T-helper 17 cell (primary cell): ENCODE measurements at places on chromosomes 2 and 18. TPM values are rescaled to one million over a fixed set of nuclear protein-coding genes. Genes with fewer than 3 reads are reported as not detected.

CTAGE1 gene
- not detected for total RNA-seq

- DNase-seq = no peak
Observed at GRCh38 chr2:226274143-226274542, 525.5 kb downstream of the IRS1 start.

DNA sequence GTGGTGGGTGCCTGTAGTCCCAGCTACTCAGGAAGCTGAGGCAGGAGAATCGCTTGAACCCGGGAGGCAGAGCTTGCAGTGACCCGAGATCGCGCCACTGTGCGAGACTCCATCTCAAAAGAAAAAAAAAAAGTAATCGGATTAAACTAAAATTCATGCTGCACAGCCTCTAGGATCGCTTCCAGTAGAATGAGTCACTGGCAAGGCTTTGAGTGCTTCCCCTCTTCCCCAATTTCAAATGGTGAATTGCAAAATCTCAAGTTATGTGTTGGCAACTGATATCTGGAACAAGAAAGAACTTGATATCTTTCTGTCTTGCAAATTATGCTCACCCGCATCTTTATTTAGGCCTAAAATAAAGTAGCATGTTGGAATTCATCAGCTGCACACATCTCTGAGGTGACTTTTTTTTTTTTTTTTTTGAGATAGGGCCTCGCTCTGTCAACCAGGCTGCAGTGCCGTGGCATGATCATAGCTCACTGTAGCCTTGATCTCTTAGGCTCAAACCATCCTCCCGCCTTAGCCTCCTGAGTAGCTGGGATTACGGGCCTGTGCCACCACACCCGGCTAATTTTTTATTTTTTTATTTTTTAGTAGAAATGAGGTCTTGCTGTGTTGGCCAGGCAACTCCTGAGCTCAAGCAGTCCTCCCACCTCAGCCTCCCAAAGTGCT is 12.7 kb downstream of the TTC39C start:
- DNase-seq = no peak

GRCh38 chr2:218863021-218863520 is 3.5 kb downstream of the WNT6 start:
- no peak for DNase-seq

DNA sequence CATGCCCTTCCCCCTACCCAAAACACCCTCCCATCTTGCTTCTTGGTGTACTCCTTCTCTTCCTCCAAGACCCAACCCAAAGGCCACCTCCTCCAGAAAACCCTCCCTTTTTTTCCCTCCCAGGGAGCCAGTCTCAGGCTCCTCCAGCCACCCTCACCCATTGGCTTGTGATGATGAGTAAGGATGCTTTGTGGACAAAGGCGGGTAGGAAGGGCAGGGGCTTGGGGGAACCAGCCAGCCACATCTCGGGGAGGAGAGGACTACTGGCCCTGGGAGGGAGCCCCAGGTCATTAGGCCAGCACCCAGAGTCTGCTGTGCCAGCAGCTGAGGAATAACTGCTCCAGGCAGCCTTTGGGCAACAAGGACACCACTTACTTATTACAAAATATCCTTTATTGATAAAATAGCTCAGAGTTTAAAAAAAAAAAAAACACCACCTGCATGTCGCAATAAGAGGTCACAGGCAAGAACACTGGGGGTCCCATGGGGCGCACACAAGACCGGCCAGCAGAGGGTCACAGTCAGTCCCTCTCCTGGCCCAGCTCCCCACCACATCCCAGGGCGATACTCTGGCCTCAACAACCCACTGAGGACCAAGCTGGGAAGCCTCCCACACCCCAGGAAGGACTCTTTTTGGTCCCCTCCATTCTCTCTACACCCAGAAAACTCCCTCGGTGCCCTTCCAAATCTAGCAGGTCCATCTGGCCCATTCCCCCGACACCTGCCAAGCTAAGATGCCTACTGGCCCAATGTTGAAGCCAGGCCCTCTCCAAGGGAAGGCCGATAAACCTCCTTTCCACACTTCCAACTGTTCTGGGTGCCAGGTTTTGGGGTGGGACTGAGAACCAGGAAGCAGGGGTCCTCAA is 3.6 kb downstream of the ADRA2B start:
- no peak for DNase-seq

GRCh38 chr18:79540904-79541282 is 138.7 kb upstream of the CTDP1 start:
- no peak for DNase-seq

BZW1 gene
- total RNA-seq = 226 TPM

GRCh38 chr2:86193901-86194567 is 1.2 kb downstream of the IMMT start:
- no peak for DNase-seq

CERKL gene
- total RNA-seq = not detected

PTPRN gene
- not detected for total RNA-seq

DNA sequence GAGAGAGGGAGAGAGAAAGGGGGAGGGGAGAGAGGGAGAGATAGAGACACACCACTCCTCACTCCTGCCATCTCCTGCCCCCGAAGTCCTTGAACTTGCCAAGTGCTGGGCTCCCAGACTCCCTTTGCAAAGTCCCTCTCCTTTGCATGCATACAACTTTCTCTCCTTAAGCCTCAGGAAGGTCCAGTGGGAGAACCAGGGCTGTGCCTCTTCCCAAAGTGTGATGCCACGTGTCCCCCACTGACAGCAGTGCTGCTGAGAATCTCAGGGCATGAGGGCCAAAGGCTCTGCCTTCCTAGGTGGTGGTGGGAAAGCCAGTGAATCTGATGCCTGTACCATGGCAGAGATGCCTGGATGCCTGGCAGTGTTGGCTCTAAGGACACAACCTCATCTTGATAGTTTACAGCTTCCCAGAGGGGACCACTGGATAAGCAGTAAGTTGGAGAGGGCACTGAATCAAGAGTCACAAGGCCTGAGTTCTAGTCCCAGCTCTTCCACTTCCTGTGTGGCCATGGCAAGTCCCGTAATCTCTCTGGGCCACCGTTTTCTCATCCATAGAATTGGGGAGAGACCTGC is 103.4 kb downstream of the CLIP4 start:
- DNase-seq = no peak

GRCh38 chr18:48897531-48897930 is 53.2 kb downstream of the SMAD7 start:
- DNase-seq = no peak

KYNU gene
- 2.8 TPM for total RNA-seq

WDR35 gene
- 5.6 TPM for total RNA-seq

HOXD13 gene
- total RNA-seq = not detected

GRCh38 chr2:179373816-179374215 is 109.2 kb upstream of the SESTD1 start:
- DNase-seq = no peak

SESTD1 gene
- total RNA-seq = 16.1 TPM

DNA sequence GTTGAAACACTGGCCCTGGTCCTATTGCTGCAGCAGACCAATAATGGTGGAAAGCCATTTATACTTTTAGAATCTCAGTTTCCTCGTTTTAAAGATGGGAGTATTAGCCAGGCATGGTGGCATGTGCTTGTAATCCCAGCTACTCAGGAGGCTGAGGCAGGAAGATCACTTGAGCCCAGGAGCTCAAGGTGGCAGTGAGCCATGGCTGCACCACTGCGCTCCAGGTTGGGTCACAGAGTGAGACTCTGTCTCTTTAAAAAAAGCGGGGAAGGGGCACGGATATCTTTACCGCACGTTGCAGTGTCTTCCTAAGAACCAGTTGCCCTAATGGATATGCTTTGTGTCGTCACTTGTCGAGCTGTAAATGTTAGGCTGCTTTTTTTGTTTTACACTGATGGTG is 8.3 kb downstream of the MTCL1 start:
- DNase-seq = no peak

GRCh38 chr2:182822733-182823132 is 43.7 kb downstream of the FRZB start:
- no peak for DNase-seq

DNA sequence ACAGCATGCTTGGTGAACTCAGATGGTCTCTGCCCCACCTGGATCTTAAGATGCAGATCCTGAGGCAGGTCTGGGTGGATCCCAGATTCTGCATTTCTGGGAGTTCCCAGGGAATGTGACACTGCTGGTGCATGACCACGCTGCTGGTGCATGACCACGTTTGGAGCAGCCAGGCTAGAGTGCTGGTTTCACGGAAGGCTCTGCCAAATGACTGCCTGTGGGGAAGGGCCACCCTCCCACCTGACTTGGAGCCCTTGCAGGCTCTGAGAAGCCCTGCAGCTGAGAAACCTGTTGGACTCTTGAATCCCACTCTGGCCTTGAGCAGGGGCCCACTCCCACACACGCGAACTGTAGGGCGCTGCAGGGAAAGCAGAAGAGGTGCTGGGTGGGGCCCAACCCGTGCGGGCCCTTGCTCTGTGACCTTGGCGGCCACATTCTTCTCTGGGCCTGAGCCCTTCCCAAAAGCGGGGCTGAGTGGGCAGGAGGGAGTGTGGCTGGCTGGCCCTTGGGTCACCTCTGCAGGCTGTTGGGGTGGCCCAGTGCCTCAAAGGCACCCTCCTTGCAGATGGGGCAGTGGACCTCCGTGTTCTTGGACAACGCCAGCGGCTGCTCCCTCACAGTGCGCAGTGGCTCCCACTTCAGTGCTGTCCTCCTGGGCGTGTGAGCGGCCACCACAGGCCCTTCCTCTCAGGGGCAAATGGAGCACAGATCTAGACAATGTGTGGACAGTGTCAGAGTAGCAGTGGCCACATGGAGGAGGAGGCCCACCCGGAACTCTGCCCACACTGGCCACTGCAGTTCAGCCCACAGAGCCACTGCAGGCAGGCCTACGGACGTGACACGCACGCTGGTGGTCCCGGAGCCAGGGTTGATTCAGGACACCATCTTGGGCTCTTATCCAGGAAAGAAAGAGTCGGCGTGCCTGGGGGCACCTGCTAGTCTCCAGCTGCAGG is 7.9 kb downstream of the ERFE start:
- no peak for DNase-seq

LYG2 gene
- not detected for total RNA-seq
